ENCODE measurements at places on chromosomes 12 and 14.
A peak's percentile ranks its signal among the peaks of the same experiment; 100 is the strongest.

DNA sequence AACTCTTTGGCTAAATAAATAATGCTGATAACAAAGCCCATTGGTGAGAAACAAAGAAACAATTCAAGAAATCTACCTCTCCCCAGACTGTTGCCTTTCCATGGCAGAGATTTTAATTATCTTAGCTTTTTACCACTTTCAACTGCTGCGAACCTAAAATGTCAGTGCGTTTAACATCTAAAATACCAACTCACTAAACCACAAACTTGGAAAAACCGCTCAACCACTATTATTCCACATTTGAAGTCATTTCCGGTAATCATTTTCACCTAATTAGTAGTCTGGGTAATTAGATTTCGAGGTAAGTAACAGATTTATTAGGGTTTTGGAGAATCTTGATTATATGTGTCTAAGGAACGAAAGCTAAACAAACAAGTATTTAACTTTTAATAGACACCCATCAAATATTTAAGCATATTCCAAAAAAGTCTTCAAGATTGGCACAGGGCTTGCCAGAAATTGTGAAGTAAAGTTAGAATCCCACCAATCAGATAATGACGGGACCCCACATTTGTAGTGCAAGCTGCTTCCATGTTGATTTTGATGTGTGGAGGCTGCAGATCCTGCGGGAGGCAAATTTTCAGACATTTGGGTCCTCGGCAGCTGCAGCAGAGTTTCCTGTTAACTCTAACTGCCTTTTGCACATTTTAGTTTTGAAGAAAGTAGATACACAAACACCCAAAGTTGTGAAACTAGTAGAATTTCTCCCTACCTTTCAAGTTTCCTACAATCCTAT is 4.1 kb downstream of the OTX2 start:
- DNase-seq = no peak

DNA sequence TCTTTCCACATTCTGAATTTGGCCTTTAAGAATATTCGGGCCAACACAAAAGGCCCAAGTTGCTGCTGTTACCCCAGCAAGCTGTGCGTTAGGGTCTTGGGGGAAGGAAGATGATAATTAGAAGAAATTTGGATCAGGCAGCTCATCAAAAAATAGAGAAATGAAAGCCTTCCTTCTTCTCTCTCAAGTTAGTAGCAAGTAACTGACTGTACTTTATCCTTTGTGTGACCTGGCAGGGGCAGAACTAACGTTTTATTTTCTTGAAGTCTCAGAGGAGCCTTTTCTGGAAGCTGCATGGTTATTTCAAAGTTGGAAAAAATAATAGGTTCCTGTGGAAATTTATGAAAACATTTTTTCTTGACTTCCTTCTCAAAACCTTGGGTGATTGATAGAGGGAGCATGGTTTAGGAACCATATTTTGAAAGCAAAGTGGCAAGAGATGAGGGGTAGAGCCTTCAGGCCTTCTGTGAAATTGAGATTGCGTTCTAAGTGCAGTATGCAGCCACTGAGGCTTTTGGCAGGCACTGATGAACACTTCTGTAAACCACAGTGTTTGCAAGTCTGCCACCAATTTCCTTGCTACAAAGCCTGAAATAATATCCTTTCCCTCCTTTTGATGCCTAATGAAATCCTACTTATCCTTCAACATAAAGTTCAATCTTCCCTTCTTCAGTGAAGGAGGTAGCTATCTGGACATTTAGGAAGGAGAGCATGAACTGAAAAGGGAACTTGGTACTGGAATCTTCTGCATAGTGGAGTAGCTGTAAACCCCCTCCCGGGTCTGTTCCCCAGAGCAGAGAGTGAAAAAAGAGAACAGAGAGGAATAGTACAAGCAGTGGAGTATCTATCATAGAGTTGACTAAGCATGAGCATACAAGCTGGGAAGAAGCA is 123.2 kb downstream of the FGD4 start:
- no peak for DNase-seq

DNA sequence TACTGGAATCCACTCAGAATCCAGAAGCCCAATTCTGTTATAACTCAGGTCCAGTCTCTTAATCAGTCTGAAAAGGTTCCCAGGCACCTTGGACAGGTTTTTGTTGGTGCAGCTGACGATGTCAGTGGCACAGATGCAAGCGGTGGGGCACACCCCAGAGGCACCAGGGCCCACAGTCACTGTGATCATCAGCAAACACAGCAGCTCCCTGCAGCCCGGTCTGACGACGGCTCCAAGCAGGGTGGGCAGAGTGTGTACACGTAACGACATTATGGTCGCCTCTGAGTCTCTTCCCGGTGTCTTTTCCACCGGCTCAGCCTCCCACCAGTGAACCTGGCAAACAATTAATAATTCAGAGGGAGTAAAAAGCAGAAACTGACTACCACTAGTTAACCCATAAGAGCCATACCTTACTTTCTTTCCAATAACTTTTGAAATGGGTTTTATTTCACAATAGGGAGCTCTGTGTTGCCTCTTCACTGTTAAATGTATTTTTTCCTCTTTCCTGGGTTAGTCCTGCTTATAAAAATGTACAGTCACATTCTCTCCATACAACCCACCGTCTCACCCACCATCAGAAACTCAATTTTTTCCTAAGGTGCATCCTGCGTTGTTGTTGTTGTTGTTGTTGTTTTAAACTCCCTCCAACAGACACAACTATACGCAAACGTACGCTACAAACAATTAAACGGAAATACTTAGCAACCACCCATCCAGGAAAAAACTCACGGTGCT is 521 bp upstream of the PCED1B start:
- DNase-seq = peak; percentile 9

DNA sequence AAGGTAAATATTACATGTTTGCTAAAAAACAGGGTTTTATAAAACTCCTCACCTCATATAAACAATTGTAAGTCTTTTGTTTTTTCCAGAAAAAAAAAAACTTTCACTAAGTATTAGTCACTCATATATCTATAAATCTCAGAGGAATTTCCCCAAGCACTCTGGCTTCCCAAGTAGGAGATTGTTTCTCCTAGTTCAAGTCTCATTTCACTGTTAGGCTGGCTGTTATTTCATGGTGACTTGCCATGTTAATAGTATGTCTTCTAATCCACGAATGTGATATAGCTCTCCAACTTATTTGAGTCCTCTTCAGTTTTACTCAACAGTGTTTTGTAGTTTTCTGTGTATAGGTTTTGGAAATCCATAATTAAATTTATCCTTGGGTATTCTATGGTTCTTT is 61.6 kb downstream of the CAPZA3 start:
- no peak for DNase-seq

- DNase-seq = no peak
Measured at GRCh38 chr14:104689881-104690711, 678 bp downstream of the INF2 start.

DNA sequence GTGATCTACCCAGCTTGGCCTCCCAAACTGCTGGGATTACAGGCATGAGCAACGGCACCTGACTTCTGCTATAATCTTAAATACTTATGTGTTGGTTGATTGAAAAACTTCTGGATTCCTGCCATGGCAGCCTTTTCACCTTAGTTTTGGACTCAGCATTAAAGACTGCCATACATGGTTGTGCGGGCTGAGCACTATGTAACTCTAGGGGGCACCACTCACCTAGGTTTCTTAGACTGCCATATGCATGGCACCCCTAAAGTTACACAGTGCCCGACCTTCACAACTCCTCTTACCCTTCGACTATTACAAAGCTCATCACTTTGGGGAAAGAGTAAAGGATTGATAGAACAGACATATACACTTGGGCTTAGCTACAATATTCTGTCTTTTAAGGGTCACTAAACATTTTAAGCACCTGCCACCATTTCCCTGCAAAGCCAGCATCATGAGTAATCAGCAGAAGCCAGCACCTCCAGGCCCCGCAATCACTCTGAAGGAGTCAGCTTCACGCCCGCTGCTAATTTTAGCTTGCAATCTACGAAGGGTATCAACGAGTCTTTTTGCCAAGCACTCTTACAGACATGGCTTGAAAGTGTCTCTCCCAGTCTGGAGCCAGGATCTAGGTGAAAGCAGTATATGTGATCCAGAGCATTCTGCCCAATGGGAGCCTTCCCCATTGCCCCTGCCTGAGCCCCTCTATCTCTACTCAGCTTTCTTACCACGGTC is 59.8 kb downstream of the SUDS3 start:
- DNase-seq = no peak

- DNase-seq = no peak
Measured at GRCh38 chr14:53894456-53894855, 62.2 kb downstream of the BMP4 start.
